ENCODE measurements at places on chromosomes 7 and 10.
A peak's percentile ranks its signal among the peaks of the same experiment; 100 is the strongest.

DNA sequence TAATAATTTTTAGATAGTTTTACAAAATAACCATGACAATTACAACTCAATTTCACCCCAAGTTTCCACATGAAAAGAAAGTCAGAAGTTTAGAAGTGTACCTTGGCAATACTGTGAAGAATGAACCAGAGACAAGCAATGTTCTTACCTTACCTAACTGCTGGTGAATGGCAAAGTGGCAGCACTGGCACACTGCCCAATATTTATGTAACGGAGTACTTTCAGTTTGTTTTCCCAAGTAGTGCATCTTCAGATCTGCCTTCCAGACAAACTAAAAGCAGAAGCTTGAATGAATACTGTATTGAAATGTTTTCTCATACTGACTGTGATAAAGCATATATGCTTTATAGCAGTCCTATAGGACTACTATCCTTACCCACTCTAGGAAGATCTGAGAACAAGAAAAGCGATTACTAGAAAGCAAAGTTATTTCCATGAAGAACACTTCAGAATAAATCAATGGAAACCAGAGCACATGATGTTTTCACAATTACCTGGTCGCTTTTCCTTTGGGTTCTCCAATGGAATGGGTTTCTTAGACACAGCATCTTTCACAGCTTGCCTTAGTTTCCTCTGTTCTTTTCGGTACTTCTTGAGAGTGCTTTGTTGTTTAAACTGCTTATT is 1.5 kb downstream of the NOC3L start:
- DNase-seq: peak; percentile 14

DNA sequence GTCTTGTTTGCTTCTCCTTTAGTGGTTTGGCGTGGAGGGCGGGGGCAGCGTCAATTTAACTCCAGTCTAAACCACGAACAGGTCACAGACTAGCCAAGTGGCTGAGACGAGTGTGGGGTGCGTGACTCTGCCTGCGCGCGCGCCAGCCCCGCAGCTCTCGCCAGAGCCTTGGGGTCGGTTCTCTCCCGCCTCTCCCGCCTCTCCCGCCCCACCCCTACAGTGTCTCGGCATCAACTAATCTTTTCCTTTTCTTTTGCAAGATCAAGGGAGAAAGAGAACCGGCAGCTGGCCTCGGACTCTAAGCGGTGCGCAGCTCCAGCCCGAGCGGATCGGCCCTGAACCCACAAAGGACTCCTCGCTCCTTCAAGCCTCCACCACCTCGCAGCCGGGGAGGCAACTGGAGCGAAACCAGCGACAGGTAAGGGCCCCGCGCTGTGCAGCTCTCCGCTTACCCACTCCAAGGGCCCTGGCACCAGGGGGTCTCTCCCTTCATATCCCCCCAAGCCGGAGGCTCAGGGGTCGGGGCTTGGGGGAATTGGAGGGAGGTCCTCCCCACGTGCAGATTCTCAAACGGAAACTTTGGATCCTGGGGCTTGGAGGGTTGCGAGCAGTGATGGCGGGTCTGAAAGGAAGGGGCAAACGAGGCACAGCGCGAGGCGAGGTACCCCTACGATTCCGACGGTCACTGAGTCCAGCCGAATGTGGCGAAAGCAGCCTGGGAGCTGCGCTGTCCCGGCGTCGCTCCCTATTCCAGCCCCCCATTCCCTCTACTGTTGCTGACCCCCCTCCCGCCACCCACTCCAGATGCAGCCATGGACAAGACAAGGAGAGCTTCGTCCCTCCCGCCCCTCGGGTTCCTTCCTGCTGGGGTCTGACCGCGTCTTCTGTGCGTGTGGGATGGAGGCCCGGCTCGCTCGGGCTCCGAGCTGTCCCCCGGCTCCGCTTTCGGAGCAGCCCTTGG is 829 bp downstream of the CHRM2 start:
- peak; percentile 20 for DNase-seq

- no peak for DNase-seq
Measured at GRCh38 chr10:120517881-120518484, 61.0 kb downstream of the PLPP4 start.

DNA sequence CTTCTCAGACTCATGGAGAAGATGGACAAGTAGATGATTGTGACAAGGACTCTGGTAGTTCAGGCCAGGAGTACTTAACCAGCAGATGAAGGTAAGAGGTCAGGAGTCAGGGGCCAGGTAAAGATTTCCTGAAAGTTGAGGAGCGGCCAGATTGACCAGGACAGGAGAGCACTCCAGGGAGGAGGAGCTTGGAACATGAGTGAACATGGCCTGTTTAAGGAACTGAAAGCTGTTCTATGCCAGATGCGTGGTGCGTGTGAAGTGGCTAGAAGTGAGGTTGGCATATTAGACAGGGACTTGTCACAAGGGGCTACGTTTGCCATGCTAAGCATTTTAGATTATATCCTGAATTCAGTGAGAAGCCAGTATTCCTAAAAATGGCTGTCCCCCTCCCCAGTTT is 157.2 kb downstream of the WNT2 start:
- no peak for DNase-seq

- DNase-seq: no peak
Measured at GRCh38 chr10:85604136-85604725, 762.4 kb downstream of the GRID1 start.

GRCh38 chr10:22579826-22580225 is 134.6 kb downstream of the PIP4K2A start:
- no peak for DNase-seq

DNA sequence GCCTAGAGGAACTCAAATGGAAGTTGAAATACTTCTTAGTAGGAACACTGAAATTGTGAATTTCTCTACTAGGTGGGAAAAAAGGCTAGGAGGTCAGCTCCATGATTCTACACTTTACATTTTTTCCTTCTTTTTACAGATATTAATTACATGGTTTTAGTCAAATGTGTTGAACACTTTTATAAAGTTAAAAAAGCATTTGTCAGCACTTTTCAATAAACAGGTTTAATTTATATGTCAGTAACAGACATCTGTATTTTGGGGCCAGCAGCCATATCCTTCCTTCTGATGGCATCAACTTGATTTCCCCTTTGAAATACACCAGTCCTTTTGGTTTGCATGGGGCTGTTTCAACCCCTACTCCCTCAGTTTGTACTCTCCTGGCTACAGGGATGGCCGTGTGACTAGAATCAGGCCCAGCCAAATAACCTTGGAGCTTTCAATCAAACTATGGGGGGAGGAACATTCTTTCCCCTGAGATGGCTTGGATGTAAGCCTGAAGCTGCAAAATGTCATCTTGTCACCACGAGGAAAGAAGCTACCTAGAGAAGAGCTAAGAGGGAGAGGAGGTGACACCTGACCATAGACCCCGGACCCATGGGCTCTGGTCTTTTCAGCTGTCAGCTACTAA is 171.0 kb upstream of the NEBL start:
- DNase-seq: no peak

GRCh38 chr7:142468871-142469665 is 211.2 kb upstream of the PRSS58 start:
- no peak for DNase-seq

- DNase-seq: peak; percentile 68
Measured at GRCh38 chr7:159015454-159016410, 128.9 kb downstream of the VIPR2 start.

DNA sequence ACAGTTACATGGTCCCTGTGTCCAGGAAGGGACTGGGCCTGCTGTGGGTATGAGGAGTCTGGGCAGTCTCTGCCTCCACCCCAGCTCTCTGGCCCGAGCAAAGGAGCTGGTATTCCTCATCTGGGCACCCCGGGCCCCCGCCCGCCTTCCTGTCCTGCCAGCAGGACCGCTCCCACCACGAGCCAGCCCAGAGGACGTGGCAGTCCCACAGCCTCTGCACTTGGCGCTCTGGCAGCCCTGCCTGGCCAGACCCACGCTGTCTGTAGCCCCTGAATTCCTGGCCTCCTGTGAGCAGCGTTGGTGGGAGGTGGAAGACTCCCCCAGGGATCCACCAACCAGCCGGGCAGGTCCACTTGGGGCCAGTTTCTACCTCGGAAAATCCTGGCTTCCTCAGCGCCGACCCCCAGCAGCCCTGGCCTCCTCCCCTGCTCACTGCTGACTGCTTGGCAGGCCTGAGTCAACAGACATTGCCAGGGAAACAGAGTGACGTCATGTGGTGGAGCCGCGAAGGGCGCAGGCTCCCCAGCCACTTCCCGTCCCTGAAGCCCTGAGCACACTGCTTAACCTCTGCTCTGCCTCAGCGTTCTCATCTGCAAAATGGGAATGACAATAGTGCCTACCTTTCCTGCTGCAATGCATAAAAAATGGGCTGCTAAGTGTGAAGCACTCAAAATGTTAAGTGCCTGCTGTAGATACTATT is 21.6 kb upstream of the LIMK1 start:
- peak; percentile 77 for DNase-seq

GRCh38 chr10:85645926-85646711 is 720.5 kb downstream of the GRID1 start:
- DNase-seq: peak; percentile 77

DNA sequence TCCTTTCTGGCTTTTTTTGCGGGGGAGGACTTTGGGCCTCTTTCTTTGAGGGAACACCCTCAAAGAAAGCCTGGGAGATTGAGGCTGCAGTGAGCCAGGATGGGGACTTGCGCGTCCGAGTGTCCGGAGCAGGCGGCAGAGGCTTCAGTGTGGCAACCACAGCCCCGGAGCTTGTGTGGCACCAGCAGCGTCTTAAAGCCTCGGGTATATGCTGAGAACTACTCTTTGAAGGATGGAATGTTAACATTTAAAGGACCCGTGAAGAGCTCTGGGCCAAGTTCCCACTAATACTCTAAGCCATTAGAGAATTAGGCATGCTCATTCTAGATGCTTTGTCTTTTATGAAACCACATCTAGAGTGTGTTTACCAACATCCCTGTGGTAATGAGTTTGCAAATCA is 168.2 kb downstream of the SEPTIN7 start:
- peak; percentile 37 for DNase-seq

DNA sequence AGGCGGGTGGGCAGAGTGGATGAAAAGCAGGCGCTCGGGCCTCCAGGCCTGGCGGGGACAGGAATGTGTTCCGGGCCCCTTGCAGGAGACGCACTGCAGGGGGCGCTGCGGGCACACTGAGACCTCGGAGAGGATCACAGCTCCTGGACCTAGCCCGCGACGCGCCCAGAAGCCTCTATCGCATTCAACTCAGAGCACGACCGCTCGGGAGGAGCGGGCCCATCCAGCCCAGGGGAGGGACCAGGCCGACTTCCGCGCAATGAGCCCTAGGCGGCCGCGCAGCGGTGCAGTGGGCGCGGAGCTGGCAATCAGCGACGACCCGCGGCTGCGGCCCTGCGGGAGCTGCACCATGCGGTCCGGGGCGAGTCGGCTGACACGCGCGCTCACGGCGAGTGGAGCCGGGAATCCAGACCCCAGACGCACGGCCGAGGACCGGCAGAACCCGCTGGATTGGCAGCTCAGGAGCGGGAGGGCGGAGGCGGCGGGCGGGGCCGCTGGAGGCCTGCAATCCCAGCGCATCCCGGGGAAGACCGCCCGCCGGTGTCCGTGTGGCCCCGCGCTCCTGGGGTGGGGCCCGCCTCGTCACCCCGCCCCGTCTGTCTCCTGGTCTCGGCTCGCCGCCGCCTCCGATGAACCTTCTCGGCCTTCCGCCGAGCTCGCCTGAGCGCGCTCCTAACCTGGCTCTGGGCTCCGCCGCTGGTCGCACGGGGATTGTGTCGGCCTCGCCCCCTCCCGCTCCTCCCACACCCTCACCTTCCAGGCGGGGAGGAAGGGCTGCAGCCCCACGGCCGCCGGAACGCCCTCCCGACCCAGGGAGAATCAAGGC is 33.5 kb upstream of the GRID1 start:
- peak; percentile 96 for DNase-seq

DNA sequence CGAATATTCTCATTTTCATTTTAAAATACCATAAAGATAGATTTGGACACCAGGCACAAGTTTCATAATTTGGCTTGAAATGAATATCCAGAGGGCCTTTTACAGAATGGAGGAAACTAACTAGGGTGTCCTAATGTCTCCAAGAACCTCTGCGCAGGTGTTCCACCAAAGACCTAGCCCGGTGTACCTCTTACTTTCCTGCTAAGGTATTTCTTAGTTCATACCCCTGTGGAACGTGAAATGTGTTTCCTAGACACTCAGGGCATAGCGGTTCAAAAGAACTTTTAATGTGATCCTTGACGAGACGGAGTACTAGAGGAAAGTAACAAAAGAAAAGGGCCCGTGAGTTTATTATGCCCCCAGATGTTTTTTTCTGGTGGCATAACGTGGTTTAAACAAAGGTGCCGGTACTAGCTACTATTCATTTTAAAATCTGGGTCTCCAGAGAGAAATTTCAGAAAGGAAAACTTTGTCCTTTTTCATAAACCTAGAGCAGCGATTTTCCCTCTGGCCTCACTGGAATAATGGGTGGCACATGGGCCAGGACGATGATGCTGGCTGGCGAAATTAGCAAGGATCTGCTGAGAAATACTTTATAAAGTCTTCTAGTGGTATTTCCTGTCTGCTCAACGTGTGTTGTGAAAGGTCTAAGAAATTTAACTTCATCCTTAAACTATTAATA is 1.4 kb downstream of the APBB1IP start:
- no peak for DNase-seq

DNA sequence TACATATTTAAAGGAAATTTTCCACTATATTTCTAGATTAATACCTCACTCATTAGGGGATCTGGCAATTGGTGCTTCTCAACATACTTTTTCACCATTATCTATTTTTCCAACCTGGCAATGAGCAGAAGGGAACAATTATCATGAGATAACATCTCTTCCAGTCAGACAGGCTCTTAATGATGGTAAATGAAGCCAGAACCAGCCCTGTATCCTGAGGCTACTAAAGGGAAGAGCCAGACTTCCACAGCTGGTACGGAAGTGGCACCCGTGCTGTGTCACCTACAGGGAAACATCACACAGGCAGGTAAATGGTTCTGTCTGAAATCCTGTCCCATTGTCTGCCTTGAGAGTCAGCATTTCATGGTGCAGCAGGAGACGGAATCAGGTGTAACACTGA is 75.9 kb downstream of the ELMO1 start:
- DNase-seq: no peak

DNA sequence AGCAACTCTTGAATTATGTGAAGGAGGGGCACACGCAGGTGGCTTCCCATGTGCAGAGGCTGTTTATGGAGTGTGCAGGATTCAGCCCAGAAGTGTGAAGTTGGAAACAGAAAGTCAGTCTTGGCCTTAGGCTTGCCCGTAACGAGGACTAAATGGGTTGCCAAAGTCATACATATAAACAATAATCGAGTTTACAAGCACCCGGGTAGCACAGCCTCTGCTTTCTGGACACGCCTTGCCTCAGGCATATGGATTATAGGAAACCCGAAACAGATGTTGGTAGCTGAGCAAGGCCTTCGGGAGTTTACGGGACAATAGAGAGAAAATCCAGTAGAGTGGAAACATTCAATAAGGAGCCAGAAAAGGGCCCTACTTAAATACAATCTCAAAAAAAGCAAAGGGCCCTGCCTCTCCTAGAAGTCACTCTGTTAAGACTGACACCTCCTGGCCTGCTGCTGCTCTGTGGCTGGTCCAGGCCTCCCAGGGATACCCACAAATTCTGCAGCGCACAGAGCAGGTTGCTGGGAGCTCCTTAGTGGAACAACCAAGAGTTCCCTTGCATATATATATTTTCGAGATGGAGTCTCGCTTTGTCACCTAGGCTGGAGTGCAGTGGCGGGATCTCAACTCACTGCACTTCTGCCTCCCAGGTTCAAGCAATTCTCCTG is 48.5 kb downstream of the SMKR1 start:
- DNase-seq: peak; percentile 85

All from tongue (tissue), 3 donors.